ENCODE measurements at places on chromosomes 12 and 14. TPM values are rescaled to one million over a fixed set of nuclear protein-coding genes. Genes with fewer than 3 reads are reported as not detected.

The P2RX2 gene
- 0.19 TPM for total RNA-seq

The C1S gene
- 4.1 TPM for total RNA-seq

The BIN2 gene
- not detected for total RNA-seq

The ERP27 gene
- total RNA-seq = 22.8 TPM

- H3K4me3 ChIP-seq = no peak overlapping the region
- H3K27ac ChIP-seq = no peak overlapping the region
- no peaks in the 10 kb centered on the region for H3K4me1 ChIP-seq
- no peak for DNase-seq
Observed at GRCh38 chr14:52878946-52879345, 71.9 kb downstream of the FERMT2 start.

DNA sequence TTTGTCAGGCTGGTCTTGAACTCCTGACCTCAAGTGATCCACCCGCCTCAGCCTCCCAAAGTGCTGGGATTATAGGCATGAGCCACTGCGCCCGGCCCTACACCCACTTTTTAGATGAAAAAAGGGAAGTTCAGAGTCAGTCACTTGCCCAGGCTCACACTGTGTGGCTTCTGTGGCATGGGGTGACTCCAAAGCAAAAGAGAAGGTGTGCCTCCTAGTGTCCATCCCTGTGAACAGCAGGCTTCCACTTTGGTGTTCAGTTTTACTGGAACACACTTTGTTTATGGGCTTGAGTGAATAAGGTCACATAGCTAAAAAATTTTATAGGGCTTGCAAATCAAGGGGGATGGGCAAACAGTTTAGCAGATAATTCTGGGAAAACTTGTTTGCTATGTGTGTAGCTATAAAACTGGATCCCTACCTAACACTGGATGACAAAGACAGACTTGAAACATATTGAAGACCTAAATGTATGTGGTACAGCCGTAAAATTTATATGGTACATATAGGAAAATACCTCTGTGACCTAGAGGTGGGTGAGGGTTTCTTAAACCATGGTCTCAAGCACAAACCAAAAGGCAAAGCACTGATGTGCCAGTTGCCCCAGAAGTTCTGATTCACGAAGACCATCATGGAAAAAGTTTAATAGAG is 54.9 kb downstream of the EID3 start:
- H3K36me3 ChIP-seq = no peaks in the 10 kb centered on the region
- H3K4me3 ChIP-seq = no peak overlapping the region
- no peaks in the 10 kb centered on the region for H3K27me3 ChIP-seq
- H3K27ac ChIP-seq = no peak overlapping the region
- H3K4me1 ChIP-seq = no peaks in the 10 kb centered on the region
